NK-92 treated with Interleukin-12 subunit alpha and Interleukin-12 subunit beta, amount 100 ng/mL, for 24 hours (cell line): ENCODE measurements at places on chromosomes 16 and 17.

DNA sequence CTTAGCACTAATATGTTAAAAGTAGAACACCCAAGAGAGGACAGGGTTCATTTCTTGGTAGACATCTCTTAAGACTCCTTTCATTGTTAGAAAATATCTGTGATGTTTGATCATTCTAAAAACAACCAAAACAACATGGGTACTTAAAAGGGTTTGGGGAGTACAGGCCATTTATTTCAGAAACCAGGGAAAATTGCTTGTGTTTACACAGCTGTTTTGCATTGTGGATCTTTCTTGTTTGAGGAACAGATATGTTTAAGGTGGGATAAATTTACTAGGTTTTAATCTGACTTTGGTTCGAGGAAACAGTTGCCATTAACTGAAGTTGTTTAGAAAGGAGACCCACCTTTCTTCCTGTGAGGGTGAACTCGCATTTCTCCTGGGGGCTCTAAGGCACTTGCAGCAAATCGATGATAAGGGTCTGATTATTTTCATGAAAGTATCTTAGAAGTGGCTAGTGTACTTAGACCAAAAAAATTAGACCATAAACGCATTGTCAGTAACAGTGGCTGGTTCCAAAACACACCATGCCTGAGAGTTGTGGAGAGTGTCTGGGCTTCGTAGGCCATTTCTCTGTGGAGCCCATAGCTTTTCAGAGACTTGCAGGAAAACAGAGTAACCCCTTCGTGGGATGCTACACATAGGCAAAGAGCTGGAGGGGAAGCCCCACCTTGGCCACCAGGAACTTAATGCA lies 17.6 kb downstream of the CLUAP1 start:
- DNase-seq: no peak

DNA sequence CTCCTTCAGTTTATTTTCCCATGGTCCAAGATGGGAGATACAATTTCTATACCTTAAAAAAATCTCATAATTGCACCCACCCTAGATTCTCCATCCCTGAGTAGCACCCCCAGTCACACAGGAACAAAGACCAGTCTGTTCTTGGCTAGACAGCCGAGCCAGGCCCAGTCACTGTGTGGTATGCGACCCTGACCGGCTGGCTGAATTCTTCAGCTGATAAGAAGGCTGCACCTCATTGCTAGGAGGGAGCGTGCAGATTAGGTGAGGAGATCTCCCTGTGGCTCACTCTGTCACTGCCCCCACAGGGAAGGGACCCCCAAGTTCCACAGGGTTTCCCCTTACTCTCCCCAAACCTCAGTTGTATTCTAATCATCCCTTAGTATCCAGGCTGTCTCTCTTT lies 138.7 kb downstream of the SALL1 start:
- no peak for DNase-seq

- DNase-seq: no peak
These were observed 4.6 kb downstream of the PYCR1 start for GRCh38 chr17:81932333-81932983.

DNA sequence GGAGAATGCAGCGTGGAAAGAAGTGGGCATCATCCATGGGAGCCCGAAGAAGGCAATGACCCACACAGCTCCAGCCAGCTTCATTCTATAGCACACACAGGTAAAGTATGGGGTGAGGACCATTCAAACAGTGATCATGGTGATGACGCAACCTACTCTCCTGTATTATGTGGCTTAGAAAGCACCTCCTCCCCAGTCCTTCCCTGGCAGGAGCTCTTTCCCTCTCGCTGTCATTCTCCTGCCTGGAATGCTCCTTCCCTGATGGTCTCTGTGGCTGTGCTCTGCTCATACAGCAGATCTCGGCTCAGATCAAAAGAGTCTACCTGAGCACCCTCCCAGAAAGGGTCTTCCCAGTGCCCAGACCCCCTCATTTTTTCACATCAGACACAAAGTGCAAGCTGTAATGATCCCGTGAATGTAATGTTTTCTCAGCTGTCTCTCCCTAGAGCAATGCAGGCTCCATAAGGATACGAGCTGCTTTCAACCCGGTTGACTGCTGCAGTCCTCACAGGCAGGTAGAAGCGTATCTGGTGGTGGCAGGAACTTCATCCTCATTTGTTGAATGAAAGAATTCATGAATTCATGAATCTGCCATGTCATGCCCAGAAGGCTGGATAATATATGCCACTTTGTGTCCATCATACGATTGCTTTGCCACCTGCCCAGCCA lies 248.8 kb downstream of the HS3ST3A1 start:
- DNase-seq: no peak

DNA sequence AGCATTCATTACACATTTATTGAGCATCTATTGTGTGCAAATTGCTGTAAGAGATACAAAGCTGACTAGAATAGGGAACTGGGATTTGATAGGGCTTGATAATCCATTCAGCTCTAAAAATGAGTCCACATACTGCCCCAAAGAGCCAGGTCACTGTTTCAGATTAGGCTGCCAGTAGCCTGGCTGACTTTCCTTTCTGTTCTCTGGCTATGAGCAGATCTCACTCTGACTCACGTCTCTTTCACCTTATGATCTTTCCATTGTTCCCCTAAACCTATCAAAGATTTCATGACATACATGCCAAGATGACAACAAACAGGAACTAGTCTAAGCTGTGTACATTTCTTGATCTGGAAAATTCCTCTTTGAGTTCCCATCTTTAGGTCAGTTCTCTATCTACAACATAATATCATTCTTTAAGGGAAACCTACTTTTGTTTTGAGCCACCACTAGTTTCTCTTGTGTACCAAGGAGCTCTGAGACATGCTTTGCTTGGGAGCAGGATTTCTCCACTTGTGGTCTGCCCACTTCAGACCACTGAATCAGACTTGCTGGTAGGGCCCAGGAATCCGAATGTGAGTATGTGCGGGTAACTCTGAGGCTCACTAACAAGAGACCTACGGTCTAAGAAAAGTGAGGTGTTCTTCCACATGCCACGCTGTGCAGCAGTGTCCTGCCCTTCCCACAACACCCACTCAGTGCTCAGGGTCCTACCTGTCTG lies 40.9 kb upstream of the ICAM2 start:
- no peak for DNase-seq

- DNase-seq: no peak
These were observed 778.6 kb downstream of the CDH11 start for GRCh38 chr16:64343061-64343819.

GRCh38 chr17:28071891-28072606 lies 29.6 kb downstream of the NLK start:
- DNase-seq: no peak

- DNase-seq: no peak
These were observed 93.8 kb downstream of the GRIN2A start for GRCh38 chr16:10088380-10088793.

DNA sequence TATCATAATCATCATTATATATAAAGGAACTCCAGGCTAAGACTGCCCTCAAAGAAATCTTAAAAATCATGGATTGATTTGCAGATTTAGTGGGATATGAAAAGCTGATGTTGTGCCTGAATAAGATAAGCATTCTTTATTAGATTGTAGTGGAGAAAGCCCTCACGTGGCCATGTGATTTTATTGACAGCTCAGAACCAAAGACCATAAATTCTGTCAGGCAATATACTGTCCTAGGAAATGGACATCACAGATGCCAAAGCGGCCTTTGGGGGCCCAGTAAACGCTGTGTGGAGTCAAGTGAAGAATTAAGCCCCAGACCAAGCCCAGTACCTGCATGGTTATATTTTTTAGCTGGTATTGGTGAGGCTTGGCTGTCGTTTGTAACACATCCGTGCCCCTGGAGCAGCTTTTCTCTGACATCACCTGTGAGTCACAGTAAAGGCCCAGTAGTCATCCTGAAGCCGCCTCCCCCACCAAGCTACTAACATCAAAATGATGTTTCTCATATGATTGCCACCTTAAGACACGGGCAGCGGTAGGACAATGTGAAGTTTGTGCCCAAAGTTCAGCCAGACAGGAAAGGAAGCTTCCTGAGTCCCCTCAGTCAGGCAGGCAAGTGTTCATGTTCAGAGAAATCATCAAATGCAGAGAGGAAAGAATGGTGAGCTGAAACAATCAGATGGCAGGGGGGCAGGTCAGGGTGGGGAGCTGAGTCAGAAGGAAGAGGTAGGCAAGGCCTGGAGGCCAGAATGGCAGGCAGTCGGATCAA lies 209.4 kb downstream of the IRX3 start:
- DNase-seq: no peak

- DNase-seq: peak; percentile 29
These were observed 2.5 kb downstream of the TTLL6 start for GRCh38 chr17:48814504-48814903.

DNA sequence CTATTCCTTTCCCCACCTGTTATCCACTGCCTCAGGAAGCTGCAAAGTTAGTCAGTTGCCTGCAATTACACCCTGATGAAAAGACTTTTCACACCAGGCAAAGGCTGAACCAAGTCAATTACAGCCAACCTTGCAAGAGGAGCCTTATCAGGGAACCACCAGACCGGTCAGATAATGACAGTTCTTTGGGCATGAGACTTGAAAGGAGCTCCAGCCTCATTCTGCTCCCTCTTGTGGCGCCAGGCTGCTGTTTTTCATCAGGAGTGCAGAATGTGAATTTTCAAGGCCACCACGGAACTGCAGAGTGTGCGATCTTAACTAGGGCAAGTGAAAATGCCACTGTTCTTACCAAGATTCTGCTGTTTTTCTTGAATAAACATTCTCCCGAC lies 22.5 kb downstream of the DNAI2 start:
- no peak for DNase-seq

DNA sequence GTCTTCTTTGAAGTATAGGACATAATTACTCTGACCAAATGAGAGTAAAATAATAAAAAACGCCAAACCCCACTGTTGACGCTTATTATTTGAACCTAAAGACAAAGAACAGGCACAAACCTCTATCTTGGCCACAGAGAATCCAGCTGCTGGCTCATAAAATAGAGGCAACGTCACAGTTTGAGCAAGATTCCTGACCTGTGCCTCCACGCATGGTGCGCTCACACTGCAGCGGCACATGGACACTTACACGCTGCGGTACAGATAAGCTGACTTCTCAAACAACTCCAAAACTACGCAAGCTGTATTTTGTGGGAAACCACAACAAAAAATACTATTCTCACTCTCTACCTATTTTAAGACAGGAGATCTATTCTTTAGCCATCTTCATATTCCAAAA lies 38.8 kb upstream of the TRAP1 start:
- DNase-seq: no peak

DNA sequence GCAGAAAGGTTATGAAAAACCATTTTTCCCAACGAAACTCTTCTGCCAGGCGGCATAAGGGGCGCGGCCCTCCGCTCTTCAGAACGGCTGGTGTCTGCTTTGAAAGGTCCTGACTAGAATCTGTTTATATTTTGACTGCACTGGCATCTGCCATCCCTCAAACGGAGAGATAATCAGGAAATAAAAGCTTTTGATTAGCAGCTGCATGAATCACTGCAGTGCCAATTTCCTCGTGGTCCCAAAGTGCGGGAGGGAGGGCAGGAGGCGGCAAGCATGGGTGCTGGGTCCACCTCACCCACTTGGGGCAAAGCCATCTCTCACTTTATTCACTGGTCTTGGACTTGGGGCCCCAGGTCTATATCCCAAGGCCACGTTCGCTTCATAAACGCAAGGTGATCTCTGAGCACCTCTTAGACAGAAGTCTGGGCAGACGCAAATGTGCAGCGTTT lies 49.7 kb downstream of the TBC1D16 start:
- no peak for DNase-seq
